ENCODE measurements at places on chromosomes 1 and 21.

GRCh38 chr1:147111381-147112130 is 60.7 kb downstream of the PRKAB2 start:
- DNase-seq: no peak

DNA sequence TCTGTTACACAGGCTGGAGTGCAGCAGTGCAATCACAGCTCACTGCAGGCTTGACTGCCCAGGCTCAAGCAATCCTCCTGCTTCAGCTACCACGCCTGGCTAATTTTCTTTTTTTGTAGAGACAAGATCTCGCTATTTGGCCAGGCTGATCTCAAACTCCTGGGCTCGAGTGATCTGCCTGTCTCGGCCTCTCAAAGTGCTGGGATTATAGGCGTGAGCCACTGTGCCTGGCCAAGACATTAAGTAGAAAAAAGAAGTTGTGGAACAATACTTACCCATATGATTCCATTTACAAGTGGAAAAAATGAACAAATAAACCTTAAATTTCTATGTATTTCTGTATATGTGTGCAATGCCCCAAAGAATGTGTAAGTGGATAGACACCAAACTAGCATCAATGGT is 30.3 kb upstream of the ID3 start:
- DNase-seq: no peak

- no peak for DNase-seq
Observed at GRCh38 chr21:44552136-44552535, 831 bp upstream of the KRTAP10-2 start.

- no peak for DNase-seq
Observed at GRCh38 chr1:47521034-47521881, 83.4 kb downstream of the FOXD2 start.

- DNase-seq: no peak
Observed at GRCh38 chr1:231631717-231632116, 5.1 kb downstream of the DISC1 start.

DNA sequence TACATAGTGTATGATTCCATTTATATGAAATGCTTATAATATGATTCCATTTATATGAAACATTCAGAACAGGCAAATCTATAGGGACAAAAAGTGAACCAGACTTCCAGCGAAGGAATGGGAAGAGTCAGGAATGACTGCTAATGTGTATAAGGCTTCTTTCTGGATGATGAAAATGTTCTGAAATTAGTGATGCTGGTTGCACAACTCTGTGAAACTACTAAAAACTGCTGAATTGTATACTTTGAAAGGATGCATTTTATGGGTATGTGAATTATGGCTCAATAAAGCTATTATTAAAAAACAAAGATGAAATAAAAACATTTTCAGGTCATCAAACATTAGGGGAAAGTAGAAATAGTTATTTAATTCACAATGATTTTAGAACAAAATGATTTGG is 14.1 kb upstream of the IL24 start:
- DNase-seq: no peak

GRCh38 chr1:227244339-227245118 is 73.8 kb downstream of the CDC42BPA start:
- no peak for DNase-seq

- DNase-seq: no peak
Observed at GRCh38 chr1:221939607-221940006, 197.7 kb upstream of the DUSP10 start.

- DNase-seq: no peak
Observed at GRCh38 chr1:60764489-60764888, 317.9 kb upstream of the NFIA start.

GRCh38 chr1:59225594-59226316 is 71.1 kb upstream of the FGGY start:
- no peak for DNase-seq

GRCh38 chr21:35896060-35896459 is 164.3 kb downstream of the SETD4 start:
- DNase-seq: no peak

GRCh38 chr1:164855716-164856329 is 296.8 kb downstream of the PBX1 start:
- DNase-seq: no peak

- no peak for DNase-seq
Observed at GRCh38 chr1:48442864-48443619, 29.0 kb downstream of the SPATA6 start.

- no peak for DNase-seq
Observed at GRCh38 chr1:40798366-40799281, 15.0 kb downstream of the KCNQ4 start.

DNA sequence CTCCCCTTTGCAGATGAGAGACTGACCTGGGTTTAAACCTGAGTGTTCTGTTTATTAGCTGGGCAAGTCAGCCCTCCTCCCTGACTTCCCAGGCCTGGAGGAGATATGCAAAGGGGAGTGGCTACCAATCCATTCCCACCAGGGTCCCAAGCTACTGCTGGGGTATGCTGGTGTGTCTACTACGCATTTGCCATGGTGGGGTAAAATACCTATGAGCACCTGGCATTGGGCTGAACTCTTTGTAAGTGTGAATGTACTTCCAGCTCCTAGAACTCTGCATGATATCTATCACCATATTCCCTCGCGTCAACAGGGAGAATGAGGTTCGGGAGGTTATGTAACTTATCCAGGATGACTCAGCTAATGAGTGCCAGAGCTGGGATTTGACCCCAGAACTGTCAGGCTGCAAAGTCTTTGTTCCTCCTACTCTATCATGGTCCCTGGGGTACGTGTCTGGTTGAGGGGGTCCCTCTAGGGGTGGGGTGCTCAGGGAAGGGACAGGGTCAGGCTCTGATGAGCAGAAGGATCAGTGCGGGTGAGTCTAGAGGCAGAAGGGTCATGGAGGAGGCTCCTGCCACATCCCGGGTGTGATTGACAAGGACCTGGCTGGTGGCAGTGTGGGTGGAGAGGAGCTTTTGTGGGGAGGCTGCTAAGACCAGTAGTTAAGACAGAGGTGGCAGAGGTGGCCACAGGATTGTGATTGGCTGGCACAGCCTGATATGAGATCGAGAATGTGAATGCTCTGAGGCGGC is 16.7 kb downstream of the AMPD2 start:
- DNase-seq: no peak

DNA sequence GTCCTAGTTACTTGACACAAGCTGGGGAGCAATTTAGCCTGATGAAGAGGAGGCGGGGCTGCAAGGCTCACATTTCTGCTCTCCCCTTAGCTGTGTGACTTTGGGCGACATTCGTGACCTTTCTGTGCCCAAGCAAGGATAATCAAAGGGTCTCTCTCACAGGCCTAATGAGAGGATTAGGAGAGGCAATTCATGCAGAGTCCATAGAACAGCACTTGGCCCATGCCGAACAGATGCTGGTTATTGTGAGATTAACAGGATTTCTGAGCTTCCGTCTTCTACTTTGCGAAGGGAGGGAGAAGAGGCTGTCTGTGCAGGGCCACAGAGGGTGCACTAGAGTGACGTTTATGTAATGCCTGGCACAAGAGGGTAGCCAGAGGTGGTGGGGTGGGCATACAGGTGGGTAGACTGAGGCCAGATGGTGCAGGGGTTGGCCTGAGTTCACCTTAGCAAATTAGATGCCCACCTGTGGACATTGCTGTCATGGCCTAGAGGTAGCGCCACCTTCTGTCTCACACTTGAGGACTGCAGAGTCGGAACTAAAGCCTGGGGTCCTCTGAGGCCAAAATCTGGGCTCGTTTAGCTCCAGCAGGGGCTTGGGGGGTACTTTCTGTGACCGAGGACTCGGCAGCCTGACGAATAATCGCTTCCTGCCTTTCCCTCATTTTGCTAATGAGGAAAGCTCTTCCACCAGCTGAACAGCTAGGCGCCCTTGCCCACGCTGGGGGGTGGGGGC is 18.6 kb downstream of the ACTL8 start:
- no peak for DNase-seq

DNA sequence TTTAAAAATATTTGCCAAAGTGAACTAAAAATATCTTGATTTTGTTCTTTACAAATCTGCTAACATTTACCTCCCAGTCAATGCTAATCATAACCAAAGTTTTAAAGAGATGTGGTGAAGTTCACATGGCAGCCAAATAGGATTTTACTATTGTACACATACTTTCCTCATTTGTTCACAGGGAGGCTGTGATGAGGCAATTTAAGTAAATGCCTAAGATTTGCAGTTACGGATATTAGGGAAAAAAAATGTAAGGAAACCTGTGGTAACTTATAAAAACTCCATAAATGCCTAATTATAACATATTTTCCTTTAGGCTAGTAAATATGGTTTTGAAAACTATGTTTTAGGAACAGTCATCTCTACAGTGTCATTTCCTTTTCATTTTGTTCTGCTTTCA is 32.4 kb downstream of the RGS5 start:
- no peak for DNase-seq

GRCh38 chr1:62687903-62688686 is at the start of gene DOCK7:
Gene DOCK7 (minus strand): TSS chr1:62688386. CDS start chr1:62688264, 122 bp downstream.
- peak; percentile 45 for DNase-seq

DNA sequence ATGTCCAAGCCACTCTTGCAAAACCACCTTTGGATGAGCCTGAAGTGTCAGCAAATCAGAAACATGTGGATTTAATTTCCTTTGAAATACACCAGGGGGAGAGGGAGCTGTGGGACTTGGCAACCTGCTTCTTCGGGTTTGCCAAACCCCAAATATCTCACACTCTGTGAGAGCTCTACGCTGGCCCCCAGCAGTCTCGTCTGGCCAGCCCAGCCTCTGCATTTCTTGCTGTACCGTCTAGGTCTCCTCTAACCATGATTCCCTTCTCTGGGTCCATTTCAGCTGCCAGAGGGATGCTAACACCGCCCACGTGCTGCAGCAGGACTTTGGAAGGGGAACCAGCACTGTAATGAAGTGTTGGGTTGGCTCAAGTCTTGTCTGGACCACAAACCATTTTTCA is 114.6 kb downstream of the MRPS6 start:
- DNase-seq: no peak

DNA sequence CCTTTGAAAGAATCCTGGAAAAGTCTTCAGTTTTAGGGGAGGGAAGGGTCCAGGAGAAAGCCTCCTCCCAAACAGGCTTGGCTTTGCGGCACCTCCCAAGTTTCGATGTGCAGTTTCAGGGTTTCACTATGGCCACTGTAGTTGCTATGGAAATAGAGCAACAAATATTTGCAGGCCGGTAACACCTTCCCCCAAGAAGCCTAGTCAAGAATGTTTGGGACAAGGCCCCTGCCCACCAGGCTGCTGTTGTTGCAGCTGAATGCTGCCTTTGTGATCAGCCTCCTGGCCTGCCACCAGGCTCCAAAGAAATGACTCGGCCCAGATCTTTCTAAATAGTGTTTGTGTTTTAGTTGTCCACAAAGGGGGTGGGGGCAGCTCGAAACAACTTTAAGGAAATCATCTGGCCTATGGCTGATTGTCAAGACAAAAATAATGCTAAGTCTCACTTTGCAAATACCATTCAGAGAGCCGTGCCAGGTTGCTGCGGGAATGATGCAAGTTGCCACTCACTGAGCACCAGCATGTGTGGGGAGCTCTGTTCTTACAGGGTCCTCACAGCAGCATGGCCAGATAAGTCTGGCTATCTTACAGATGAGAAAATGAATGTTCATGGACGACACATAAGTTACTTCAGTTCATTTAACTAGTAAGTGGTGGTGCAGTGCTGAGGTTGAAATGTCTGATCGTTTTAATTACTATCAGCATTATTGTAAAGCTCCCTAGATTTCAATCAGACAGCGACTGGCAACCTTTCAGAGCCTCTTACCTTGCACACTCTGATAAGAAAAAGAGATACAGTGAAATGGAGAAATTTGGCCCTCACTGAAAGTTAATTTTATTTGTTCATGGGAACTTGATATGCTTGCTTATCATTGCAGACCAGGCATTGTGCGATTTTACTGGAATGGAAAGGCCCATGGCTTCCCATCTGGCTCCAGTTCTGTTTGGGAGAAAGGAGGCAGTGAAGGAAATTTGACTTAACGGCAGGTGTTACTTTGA is 91.2 kb upstream of the JUN start:
- no peak for DNase-seq

Measured in CD4-positive, alpha-beta T cell treated with Interleukin-2 at 100 ng/mL for 4 hours (primary cell).